Activated T-cell treated with anti-CD3 and anti-CD28 coated beads, Interleukin-2, amount 50 U/mL, for 72 hours (primary cell): ENCODE measurements at places on chromosomes 11 and 22. TPM values are rescaled to one million over a fixed set of nuclear protein-coding genes. Genes with fewer than 3 reads are reported as not detected.

DNA sequence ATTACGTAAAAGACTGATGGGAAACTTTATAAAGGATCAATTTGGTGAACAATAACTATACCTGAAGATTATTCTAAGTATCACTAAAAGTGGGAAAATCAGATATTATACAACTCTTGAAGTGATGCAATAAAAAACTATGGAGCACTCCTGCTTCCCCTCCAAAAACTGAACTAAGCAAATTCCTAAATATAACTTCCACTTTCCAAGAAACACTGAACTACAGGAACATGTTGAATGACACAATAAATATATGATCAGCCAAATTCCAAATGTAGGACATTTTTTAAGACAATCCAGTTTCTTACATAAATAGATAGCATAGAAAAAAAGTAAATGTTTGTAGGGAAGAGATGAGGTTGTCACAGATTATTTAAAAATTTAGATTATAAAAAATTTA, 102.1 kb upstream of the APOA1 start:
- DNase-seq, result no peak

- no peak for DNase-seq
These were observed 157.7 kb upstream of the TMEM45B start for GRCh38 chr11:129657866-129658525.

MRGPRX3 gene
- total RNA-seq, result not detected

DNA sequence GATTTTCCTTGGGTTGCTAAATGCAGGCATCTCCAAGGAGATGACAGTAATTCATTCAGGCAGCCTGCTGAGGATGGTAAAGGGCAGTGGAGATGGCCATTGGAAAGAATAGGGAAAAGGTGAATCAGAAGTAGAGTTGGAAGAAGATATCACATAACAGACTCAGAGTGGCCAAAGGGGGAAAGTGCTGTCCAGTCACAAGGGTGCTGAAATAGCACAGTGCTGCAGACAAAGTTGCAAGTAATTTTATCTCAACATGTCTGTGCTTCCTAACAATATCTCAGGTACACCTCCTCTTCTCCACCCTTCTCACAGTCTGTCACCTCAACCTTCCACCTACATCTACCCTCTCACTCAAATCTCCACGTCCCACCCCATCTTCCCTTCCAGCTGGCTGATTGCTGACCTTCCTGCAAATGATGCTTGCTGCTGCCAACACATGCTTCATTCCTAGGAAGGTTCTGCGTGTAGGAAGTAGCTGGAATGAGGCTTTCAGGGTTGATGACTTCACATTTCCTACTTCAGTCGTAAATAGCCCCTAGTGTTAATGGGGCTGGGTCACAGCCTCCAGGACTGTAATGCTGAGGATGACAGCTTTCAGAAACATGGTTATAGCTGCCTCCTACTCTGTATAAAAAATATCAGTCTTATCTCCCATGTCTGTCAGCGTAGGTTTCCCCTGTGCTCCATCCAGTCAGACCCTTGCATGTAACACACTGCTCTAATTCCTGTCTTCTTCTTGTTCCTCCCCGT, 123.9 kb downstream of the CTNND1 start:
- no peak for DNase-seq

GRCh38 chr22:45473626-45474237, 29.0 kb upstream of the FBLN1 start:
- DNase-seq, result no peak

- DNase-seq, result no peak
These were observed 15.6 kb downstream of the MPPED1 start for GRCh38 chr22:43427296-43428004.

DNA sequence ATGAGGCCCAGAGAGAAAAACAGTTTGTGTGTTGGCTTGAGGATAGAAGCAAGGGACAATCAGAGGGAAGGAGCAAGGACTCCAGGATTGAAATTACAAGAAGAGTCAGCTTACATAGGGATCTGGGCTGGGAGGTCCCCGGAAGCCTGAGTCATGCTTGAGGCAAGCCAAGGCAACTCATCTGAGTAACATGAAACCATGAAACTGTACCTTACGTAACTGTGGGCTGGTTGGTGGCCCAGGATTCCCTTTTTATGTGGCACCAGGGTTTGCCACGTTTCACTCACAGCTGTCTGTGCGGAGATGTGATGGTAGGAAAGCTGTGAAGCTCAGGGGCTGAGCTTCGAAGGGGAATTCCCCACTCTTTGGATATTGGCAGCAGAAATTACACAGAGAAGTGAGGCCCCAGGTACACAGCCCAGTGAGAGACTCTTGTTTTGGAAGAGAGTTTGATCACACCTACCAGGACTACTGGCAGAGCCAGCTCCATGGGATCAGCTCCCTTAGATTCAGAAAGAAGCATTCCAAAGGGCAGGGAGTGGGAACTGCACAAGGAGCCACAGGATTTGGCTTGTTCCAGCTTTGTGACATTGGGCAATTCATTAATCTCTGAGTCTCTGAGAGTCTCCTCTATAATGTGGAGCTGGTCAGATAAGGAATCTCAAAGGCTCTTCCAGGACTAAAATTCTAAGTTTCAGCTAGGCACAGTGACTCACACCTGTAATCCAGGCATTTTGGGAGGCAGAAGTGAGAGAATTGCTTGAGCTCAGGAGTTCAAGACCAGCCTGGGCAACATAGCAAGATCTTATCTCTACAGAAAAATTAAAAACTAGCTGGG, 7.8 kb downstream of the SLC5A1 start:
- peak; percentile 88 for DNase-seq

DNA sequence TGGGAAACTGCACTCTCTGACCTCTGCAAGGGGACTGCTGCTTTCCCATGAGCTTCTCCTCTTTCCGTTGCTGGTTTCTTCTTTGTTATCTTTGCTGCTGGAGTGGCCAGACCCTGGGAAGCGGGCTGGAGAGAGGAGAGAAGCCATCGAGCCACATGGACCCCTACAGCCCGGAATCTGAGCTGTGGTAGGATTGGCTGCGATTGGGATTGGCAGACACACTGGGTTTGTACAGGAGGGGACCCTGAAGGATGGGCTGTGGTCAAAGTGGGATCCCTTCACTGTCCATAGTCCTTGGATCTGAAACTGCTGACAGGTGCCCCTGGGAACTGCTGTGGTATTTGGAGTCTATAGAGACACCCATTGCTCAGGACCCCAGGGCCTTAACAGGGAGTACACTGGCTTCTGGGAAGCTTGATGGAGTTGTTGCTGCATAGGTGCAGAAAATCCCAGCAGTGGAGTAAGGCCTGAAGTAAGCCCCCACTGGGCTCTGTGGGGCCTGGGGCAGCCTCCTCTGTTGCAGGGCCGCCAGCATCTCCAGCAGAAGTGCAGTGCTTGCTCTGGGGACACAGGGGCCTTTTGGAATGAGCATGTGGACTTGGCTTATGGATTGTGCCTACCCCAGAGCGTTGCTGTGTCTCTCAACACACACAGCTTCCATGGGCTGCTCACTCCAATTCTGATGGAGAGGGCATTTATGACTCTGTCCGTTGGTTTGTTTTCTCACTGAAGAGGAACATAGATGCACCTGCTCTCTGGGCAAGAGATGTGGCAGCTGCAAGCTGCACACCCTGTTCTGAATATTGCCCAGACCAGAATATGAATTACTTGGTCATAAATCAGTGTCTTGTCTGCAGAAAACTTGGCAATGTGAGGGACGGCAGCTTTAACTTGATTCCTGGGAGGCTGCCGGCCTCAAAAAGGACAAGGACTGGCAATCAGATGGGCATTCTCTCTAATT, 32.0 kb downstream of the BCR start:
- DNase-seq, result no peak

BIK gene
- 3.2 TPM for total RNA-seq

LRP4 gene
- total RNA-seq, result not detected

DNA sequence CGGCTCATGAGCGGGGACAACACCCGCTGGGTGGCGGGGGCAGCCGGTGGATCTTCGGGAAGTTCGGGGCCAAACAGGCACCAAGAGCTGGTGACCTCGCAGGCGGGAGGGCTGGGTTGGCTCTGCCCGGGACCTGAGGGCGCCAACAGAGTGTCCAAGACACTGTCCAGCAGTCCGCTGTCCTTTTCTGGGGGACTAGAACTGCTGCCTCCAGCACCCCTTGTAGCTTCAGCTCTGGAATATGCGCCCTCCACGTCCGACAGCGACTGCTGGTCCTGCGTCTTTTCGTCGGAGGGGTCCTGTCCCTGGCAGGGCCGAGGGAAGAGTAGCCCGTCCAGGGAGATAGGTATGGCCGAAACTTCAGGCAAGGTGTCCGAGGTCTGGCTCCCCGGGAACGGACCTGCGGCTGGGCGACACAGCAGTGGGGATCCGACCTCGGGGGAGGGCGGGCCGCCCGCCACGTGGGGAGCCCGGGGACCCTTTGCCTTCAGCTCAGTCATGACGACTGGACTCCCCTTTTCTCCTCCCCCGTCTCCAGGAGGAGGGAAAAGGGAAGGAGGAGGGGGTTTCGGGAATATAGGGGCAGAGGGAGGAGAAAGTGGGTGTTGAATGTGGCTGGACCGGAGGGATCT, 926 bp downstream of the PGR start:
- no peak for DNase-seq

PRR33 gene
- total RNA-seq, result not detected

- no peak for DNase-seq
These were observed 354.6 kb upstream of the DDI1 start for GRCh38 chr11:103681855-103682254.

DNA sequence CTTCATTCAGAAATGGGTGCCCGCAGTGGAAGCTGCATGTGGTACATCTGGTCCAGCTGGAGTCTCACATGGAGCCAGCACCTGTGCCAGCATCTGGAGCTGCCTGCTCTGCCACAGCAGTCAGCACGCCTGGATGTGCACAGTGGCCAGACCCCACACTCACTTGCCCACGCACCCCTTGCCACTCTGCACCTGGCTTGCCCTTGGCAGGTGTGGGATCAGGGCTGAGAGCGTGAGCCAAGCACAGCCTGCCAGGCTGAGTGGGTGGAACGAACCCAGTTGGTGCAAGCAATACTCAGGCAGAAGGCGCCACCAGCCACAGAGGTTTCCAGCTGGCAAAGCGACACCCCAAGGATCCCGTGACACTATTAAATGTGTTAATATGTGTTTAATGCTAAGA, 95.5 kb upstream of the AMOTL1 start:
- no peak for DNase-seq
